8988T (cell line): ENCODE measurements at places on chromosomes 5 and 9.

DNA sequence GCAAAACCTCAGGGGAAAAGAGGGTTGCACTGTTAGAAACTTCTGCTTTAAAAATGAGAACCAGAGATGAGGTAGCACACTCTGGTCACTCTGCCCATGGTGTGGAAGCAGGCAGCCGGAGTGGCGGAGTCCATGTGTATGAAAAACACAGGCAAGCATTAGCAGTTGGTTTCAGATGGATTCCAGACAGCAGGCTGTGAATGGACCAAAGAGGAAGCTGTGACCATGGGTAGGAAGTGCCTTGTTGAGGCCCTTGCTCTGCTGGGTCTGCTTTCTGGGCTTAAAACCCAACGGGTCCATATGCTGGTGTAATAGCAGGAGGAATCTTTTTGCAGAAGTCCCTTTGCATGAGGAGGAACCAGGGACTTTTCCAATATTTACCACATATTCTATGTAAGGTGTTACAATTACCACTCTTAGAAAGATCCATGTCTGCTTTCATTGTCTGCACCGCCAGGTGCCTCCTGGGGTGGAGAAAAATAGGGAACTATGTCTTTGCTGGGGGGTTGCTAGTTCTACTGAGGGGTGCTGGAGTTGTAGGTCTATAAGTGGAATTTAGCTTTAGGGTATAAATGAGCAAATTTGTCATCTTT, 77.0 kb downstream of the ANKRD55 start:
- DNase-seq, result no peak

- DNase-seq, result peak; percentile 56
These were observed 99.4 kb downstream of the C5orf15 start for GRCh38 chr5:133868946-133869518.

DNA sequence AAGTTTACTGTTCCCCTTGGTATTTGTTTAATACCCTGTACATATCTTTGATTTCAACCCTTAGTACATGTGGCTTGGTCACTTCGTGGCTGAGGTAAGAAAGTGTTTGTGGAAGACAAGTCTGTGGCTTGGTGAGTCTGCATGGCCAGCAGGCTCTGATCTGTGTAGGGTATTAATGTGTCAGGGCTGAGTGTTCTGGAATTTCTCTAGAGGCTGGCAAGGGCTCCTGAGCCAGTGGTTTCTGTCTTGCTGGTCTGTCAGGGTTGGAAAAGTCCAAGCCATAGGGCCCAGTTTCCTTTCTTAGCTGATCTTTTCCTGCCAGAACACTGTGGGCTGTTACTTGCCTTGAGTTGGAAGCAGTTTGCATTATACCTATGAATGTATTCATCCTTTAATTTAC, 48.0 kb upstream of the FBXL7 start:
- DNase-seq, result no peak

- no peak for DNase-seq
These were observed 34.8 kb upstream of the MAST4 start for GRCh38 chr5:66561256-66561990.

- no peak for DNase-seq
These were observed at the start of gene SLIT3 for GRCh38 chr5:169300468-169301385. Gene SLIT3 (minus strand): TSS chr5:169301139. CDS start chr5:169300709, 430 bp downstream.

DNA sequence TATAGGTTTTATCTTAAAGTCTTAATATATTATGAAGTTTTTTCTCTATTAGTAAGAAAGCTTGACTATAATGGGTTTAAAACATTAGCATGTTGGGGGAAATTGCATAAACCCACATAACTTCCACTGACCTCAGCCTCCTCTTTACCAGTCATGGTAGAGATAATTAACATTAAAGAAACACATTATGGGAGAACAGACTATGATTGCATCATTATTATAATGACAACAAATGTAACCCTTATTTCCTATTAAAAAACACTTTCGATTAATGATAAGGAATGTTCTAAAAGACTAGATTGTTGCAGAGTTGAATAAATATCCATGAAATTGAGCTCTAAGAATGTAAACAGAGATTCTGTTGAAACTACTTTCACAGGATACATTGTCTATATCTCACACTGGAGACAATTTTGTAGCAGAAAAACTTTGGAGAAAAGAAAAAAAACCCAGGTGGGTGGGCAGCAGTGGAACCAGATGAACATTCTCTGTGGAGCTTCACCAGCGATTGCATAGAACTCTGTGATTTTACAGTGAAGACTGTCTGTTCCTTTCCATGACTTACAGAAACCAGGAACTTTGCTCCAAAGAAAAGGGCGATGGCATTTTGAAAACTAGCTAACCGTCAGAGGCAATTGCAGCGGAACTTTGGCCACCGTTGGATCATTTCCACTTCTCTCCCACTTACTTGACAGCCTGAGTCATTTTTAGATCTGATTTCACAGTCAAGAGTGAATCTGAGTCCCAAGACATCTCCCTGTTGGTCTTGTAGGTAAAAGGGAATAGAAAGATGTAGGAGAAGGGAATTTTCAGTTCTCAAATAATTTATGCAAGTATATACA, 21.0 kb upstream of the ERAP2 start:
- no peak for DNase-seq
